Right ventricle myocardium superior (tissue), 1 donor: ENCODE measurements at places on chromosomes 5 and 9. TPM values are rescaled to one million over a fixed set of nuclear protein-coding genes. Genes with fewer than 3 reads are reported as not detected.

CCNI2 gene
- total RNA-seq: 0.08 TPM

SV2C gene
- not detected for total RNA-seq

RNF208 gene
- 24.8 TPM for total RNA-seq

PCDHA2 gene
- not detected for total RNA-seq

SVEP1 gene
- 6.8 TPM for total RNA-seq

CAMK2A gene
- 17.1 TPM for total RNA-seq

C7 gene
- 272 TPM for total RNA-seq

FUT7 gene
- not detected for total RNA-seq

GRCh38 chr5:124444147-124444775 lies 302.2 kb downstream of the ZNF608 start:
- no peak for DNase-seq

- DNase-seq: peak; percentile 70
Observed at GRCh38 chr9:96031366-96031824, 155.9 kb downstream of the ERCC6L2 start.

GRCh38 chr5:13498279-13498678 lies 446.2 kb downstream of the DNAH5 start:
- DNase-seq: no peak

GRCh38 chr5:173645437-173645807 lies 29.0 kb upstream of the BOD1 start:
- DNase-seq: no peak

GRCh38 chr5:54024466-54024865 lies 285.9 kb downstream of the ARL15 start:
- no peak for DNase-seq

DNA sequence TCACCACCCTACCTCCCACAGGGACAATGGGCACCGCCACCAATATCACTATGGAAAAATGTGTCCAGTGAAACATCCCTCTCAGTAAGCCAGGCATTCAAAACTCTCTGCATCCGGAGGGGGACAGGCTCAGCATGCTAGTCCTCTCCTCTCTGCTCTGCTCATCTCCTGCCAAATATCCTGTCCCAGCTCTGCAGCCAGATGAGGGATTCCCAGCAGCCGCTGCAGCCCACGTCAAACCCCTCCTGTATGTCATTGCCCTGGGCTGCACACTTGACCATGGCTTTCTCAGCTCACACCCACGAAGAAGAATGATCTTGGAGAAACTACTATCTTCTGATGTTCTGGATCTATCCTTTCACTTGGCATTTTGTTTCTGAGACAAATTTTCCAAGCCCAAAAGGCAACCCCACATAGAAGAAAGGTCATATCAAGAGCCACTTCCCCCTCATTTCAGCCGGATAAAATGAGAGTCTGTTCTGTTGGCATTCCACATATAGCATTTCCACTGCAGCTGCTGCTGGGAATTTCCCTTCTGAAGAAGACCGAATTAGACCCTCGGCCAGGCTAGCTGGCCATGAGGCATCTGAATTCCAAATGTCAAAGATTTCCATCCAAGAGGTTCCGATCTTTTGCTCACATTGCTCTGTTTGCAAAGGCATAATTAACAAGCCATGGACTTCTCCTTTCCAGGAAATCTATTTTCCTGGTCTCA lies 338.0 kb downstream of the ACTL7B start:
- no peak for DNase-seq

DNA sequence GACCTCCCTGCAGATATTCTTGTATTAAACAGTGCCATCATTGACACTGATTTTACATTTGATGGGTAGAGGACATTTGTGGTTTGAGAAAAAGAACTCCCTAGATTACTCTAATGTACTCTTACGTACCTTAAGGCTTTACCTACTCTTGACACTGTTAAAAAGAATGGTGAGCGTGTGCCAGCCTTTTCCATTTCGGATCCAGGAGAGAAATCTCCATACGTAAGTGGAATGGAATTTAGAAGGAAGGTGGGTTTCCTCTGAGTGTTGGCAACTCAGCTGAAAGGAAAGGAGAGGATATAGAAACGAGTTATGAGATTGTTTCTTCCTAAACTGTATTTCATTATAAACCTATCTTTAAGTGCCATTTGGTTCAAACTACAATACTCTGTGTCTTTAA lies 40.9 kb downstream of the TNPO1 start:
- no peak for DNase-seq

DNA sequence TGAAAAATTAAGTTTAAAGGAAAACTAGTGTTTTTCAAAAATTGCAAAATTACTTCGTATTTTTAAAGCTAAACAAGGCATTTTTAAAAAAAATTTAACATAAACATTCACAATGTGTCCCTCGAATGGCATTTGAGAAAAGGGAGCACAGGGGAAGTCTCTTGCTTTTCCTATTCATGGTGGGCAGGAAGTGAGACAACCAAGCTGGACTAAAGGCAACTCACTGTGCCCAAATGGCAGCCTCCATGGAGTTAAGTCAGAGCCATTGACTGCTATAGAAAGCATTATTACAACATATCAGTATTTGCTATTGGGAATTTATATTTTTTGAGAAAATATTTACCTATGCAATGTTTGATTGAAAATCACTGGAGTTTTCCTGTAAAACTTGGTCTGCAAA lies 8.3 kb downstream of the HNRNPH1 start:
- no peak for DNase-seq

- peak; percentile 79 for DNase-seq
Observed at GRCh38 chr5:170267431-170268152, 30.0 kb downstream of the LCP2 start.

- DNase-seq: no peak
Observed at GRCh38 chr9:134983506-134984371, 66.0 kb upstream of the FCN1 start.

GRCh38 chr9:134955801-134956200 lies 38.1 kb upstream of the FCN1 start:
- peak; percentile 22 for DNase-seq

DNA sequence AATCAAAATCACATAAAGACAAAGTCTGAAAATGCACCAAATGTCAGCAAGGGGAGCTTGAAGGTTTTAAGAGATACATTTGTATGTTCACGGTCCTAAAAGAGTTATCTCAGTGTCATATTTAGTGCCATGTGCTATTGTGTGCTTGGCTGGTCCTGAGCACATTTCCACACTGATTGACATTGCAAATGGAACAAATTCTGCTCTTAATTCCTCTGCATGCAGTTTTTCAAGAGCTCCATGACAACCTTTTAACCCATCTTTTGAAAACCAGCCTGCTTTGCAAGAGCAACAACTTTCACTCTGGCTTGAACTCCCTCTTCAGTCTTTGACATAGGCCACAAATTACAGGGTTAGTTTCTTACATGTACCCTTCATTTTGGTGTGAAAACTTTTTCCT lies 175.4 kb upstream of the ACTBL2 start:
- no peak for DNase-seq

GRCh38 chr5:170161069-170161468 lies 55.4 kb downstream of the FOXI1 start:
- no peak for DNase-seq

DNA sequence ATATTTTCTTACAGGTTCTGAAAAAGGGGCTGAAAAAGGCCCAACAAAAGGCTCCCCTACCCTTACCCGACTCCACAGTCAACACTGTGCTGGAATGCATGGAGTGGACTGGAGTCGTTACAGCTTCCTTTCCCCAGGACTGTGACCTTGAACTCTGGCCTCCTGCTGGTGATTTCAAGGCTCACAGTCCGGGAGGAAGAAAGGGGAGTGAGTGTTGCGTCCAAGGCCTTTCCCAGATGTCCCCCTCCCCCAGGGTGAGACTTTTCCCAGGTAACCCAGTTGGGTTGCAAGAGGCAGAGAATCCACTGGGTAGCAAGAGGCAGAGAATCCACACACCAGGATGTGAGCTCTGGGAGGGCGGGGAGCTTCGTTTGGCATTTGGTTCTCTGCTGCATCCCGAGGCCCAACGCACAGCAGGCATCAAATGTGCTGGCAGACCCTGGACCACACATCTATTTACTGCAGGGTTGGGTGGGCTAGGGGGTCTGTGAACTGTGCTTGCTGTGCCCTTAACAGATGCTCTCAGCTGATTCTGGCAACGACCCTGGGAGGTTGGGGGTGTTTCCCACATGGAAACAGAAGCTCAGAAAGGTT lies 37.5 kb downstream of the FABP6 start:
- DNase-seq: no peak

DNA sequence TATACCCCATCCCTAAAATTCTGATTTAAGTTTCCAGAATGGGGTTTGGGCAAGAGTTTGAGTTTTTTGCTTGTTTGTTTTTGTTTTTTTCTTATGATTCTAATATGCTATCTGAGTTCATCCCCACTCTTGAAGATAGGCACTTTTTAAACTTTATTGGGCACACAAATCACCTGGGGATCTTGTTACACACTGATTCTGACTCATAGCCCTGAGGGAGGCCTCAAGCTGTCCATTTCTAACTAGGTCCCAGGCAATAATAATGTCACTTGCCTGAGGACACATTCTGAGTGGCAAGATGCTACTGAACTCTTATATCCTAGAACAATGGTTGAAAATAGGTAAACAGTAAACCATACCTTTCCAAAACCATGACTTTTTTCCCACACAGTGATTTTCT lies 22.8 kb upstream of the ABLIM3 start:
- DNase-seq: no peak

DNA sequence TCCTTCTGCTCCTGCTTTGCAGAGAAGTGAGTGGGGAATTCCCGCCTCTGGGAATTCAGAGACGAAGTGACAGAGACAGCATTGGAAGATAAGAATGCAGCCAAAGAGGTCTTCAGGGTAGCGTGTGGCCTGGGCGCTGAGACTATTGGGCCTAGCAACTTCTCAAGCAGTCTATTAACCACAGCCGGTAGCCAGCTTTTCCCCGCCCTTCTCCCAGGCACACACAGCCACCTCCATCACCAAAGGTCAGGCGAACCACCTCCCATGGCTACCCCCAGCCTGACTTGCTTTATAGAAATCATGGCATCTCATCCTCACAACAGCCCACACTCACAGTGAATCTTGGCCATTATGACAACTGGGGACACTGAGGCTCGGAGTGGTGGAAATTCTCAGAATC lies 124.2 kb downstream of the KCNIP1 start:
- no peak for DNase-seq

DNA sequence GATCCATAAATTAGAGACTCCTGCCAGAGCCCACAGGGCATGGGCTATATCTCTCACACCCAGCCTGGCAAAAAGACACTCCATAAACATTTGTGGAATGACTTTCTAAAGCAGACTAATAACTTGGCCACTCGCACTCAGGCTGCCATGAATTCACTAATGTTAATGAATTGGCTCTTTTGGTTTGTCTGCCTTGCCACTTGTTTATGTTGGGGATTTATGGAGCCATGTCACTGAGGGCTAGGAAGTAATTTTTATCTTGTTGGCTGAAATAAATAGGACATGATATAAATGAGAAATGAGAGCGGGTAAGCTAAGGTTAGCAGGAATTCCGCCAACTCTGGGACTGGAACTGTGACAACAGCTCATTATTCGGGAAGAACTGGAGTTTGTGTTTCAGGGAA lies 55.2 kb downstream of the DROSHA start:
- DNase-seq: no peak

- no peak for DNase-seq
Observed at GRCh38 chr9:22278426-22278825, 168.2 kb upstream of the DMRTA1 start.

DNA sequence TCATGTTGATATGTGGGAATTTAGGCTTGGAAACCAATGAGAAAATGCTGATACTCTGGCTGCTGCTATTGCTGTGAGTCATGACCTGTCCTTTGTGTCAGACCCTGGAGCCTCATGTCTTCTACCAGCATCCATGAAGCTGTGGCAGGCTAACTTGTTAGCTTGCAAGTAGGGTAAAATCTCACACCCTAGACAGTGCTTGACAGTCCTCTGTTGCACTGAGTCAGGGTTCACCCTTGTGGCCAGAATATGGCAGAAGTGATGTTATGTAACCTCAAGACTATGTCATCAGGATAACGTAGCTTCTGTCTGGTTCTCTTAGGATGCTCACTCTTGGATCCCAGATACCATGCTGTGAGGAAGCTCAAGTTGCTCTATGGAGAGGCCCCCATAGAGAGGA lies 110.8 kb downstream of the LHX2 start:
- no peak for DNase-seq

GRCh38 chr9:19498015-19498414 lies 89.2 kb downstream of the ACER2 start:
- no peak for DNase-seq

DNA sequence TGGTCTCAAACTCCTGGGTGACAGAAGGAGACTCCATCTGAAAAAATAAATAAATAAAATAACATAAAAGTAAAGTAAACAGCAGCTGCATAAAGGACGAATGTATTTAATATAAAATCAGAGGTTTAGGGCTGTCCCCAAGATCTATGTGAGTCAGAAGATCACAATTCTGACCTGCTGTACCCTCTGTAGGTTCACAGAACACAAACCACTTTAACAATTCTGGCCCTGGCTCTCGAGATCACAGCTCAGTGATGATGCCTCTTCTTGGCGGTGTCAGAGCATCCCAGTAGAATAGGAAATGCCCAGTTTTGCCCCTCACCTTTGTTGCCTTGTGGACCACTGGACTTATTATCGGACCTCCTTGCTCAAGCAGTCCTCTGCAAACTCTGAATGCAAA lies 380.9 kb downstream of the TLE1 start:
- no peak for DNase-seq

GRCh38 chr5:64145216-64145895 lies 20.3 kb upstream of the RNF180 start:
- DNase-seq: no peak

GRCh38 chr9:92644278-92644677 lies 25.7 kb downstream of the IPPK start:
- DNase-seq: no peak

- DNase-seq: no peak
Observed at GRCh38 chr5:141903261-141903660, 20.4 kb upstream of the DELE1 start.

DNA sequence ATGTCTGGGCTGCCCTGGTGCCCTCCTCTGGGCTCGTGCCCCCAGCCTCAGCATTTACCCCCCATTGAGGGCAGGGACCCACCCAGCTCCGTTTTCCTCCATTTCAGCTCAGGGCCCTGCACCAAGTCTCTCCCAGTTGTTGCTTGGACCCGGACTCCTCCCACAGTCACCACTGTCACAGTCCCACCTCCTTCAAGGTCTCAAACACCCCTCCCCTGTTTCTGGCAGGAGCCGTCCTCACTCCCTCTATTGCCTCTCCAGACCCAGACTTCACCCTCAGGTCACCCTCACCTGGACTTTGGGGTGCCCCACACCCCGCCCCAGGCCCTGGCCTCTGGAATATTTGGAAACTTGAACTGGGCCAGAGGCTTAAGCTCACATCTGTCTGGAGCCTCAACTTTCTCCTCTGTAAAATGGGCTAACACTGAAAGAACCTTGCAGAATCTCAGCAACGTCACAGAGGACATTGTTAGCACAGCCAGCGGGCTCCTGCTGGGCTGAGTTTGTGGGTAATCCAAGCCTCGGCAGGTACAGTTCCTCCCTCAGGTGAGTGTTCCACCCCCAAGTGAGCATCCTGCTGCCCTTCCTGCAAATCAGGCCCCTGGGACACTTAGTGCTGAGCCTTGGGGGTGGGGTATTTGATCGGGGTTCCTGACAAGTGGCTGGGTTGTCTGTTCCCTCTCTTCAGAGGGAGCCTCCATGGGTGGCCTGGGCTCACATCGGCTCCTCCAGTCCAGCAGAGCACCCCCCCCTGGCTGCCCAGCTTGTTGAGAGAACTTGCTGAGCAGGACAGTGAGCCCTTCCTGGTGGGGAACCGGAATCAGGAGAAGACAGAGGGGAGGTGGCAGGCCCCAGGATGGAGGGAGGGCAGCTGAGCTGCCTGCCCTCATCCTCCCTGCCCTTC lies 130.1 kb downstream of the C9orf50 start:
- peak; percentile 64 for DNase-seq
